ENCODE measurements at places on chromosomes 11 and 22.

GRCh38 chr11:15841931-15842740, 514.2 kb downstream of the SOX6 start:
- no peak for DNase-seq

DNA sequence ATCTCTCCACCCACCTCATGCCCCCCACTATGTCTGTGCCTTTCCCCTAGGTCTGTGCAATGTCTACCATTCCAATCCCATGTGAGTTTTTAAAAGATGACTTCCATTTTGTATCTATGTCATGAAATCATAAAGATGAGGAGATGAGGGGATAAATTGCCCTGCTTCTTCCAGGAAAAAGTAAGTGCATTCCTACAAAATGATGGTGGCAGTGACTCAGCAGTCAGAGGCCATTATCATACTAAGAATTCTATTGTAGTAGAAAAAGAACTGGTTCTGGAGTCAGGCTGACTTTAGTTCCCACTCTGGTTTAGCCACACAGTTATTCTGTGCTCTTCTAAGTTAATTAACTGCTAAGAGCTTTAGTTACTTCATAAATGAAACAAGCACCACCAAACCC, 89.6 kb upstream of the API5 start:
- no peak for DNase-seq

- no peak for DNase-seq
Observed at GRCh38 chr11:117818041-117818873, 6.3 kb downstream of the FXYD2 start.

DNA sequence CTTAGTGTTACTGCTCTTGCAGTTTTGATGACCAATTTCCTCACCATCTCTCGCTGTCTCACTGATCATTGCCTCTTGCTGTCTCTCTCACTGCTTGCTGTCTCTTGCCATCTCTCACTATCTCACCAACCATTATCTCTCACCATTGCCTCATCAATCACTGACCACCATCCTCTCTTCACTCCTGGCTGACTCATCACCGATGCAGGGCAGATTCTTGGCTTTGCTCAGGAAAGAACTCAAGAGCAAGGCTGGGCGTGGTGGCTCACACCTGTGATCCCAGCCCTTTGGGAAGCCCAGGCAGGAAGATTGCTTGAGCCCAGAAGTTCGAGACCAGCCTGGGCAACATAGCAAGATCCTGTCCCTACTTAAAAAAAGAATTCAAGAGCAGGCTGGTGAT, 66.3 kb upstream of the SYN3 start:
- DNase-seq = no peak

Data from stimulated activated CD4-positive, alpha-beta T cell treated with anti-CD3 and anti-CD28 coated beads, Interleukin-15, amount 100 ng/mL, for 1 hour (primary cell).